Ascending aorta (tissue), 2 donors: ENCODE measurements at places on chromosomes 1 and 21.
A peak's percentile ranks its signal among the peaks of the same experiment; 100 is the strongest.

DNA sequence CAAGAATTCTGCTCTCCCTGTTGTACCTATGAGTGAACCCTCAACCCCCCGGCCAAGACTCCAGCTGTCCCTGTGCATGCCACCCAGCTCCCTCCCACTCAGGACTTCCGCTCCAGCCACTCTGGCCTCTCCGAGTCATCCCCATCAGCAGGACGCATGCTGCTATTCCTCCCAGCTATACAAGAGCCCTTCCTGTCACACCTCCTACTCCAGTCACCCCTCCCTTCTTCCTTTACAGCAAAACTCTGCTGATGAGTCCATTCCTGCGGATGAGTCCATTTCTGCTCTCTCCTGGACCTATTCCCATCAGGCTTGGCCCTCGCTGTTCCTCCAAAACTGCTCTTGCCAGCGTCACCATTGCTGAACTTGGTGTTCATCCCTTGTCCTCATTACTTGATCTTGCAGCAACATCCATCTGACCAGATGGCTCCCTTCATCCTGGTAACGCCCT, 42.2 kb downstream of the H3-3A start:
- no peaks in the 10 kb centered on the region for H3K4me1 ChIP-seq
- H3K27me3 ChIP-seq = no peaks in the 10 kb centered on the region
- no peaks in the 10 kb centered on the region for H3K36me3 ChIP-seq

DNA sequence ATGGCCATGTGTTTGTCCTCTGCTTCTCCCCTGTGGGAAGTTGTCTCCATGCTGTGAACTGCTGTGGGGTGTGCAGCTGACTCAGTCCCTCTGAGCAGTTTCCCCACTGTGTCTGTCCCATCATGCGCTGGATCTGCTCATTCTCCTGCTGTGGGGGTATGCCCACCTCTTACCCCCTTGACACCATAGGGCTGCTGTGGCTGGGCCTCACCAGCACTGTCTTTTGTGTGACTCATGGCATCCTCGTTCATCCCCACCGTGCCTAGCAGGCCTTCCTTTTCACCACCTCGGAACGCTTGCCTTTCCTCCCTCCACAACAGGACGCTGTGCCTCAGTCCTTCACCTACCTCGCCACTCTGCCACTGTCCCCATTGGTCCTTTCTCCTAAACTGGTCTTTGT, 27.3 kb downstream of the VANGL2 start:
- DNase-seq = peak; percentile 42
- H3K27ac ChIP-seq = no peak overlapping the region
- no peak overlapping the region for H3K4me3 ChIP-seq
- H3K4me1 ChIP-seq = no peaks in the 10 kb centered on the region

DNA sequence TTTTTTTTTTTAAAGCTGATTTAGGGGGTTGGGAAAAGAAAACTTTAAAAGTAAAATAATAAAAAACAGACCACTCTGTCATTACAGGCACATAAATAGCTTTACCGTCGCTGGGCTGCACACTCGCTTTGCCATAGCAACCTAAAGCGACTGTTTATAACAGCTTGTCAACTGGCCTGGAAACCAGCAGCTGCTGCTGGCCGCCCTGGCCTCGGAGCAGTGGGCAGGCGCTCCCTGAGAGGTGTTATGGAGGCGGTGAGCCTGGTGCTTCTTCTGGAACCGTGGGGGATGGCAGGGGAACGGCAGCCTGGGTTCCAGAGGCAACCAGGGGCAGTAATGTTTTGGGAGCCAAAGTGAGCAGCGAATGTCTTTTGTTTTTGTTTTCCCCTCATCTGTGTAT, 45.7 kb downstream of the ATP2B4 start:
- no peaks in the 10 kb centered on the region for H3K27me3 ChIP-seq
- H3K4me3 ChIP-seq = peak overlapping the region; percentile 9
- H3K4me1 ChIP-seq = peaks cover 28% of the 10 kb centered on the region
- H3K27ac ChIP-seq = peak overlapping the region; percentile 82

- no peaks in the 10 kb centered on the region for H3K4me1 ChIP-seq
- H3K27ac ChIP-seq = no peak overlapping the region
- H3K27me3 ChIP-seq = no peaks in the 10 kb centered on the region
- H3K36me3 ChIP-seq = no peaks in the 10 kb centered on the region
- H3K4me3 ChIP-seq = no peak overlapping the region
Observed at GRCh38 chr1:103582464-103582863, 11.1 kb downstream of the AMY2B start.

- no peak overlapping the region for H3K27ac ChIP-seq
- no peaks in the 10 kb centered on the region for H3K27me3 ChIP-seq
- H3K4me1 ChIP-seq = no peaks in the 10 kb centered on the region
- DNase-seq = no peak
- H3K36me3 ChIP-seq = no peaks in the 10 kb centered on the region
- H3K4me3 ChIP-seq = no peak overlapping the region
Observed at GRCh38 chr1:22830041-22830566, 119.5 kb downstream of the EPHB2 start.
